ENCODE measurements at places on chromosomes 13 and 19. TPM values are rescaled to one million over a fixed set of nuclear protein-coding genes. Genes with fewer than 3 reads are reported as not detected.

Gene FOXA3
- total RNA-seq, result not detected

Gene ZNF585A
- 21.9 TPM for total RNA-seq

Gene TMEM59L
- 22.3 TPM for total RNA-seq

Gene ZNF221
- 34.8 TPM for total RNA-seq

Gene PTH2
- total RNA-seq, result not detected

Gene UTP14C
- total RNA-seq, result 36.1 TPM

Gene SHFL
- 21.2 TPM for total RNA-seq
